Activated naive CD4-positive, alpha-beta T cell treated with Interleukin-2 at 50 U/mL for 16 hours (primary cell): ENCODE measurements at places on chromosomes 6 and 20.

DNA sequence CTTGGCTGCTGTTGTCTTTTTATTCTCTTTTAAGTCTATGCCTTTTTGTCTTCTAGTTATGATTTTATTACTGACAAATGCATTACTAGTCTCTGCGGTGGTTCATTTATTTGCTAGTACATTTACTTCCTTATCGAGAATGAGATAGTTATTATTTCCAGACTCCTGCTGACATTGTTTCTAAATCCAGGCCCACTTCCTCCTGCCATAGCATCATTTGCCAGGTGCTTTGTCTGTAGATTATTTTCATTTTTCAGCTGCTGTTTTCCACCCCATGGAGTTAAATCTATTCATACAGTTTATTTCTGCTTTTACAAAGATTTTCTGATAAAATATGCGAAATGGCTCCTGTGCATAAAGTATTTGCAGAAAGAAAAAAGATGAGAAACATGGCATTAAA, 459.7 kb downstream of the MMUT start:
- no peak for DNase-seq

DNA sequence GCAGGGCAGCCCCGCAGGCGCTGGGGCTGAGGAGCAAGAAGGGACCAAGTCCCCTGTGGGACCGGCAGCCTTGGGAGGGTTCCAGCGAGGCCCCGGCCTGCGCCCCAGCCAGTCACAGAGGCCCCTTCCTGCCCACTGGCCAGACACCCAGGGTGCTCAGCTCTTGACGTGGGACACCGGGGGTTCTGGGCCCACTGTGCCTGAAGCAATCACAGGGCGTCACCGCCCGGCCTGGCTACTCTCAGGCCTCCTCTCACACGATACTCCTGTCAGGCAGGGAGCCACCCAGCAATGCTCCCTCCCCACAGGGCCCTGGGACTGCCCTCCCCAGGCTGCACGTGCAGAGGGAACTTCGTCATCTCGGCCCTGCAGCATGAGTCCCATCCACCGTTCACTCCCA, 14.5 kb downstream of the TAF4 start:
- no peak for DNase-seq

DNA sequence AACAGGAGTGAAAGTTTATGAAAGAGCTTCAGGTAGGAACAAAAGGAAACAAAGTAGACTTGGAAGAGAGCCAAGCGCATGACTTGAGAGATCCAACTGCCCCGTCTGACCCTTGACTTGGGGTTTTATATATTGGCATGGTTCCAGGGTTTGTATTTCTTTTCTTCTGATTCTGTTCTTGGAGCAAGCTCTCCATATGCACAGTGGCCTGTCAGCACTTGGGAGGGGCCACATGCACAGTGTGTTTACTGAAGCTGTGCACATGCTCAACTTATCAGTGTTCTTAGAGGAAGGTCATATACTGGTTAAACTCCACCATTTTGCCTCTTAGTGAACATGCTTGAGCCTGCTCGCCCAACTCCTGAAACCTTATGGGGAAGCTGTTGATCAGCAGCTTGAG, 953.7 kb downstream of the TFAP2A start:
- DNase-seq = no peak

GRCh38 chr6:38593998-38594665, 45.6 kb downstream of the BTBD9 start:
- no peak for DNase-seq

DNA sequence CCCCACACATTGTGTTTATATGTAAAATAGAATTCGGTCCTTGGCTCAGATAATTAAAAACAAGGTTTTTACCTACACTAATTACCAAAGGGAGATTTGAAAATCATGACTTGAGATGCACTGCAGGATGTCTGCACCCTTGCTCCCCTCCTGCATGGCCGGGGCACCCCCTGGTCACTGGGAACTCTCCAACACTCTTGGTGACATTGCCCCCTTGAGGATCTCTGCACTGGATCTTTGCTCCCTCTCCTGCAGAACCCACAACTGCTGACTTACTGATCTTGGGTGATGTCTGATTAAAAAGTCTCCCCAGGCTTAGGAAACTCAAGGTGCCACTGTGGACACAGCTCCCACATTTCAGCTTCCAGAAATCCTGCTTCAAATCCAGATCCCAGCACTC, 17.1 kb upstream of the CSNK2A1 start:
- no peak for DNase-seq

- DNase-seq = no peak
Observed at GRCh38 chr20:51510169-51510568, 32.4 kb downstream of the NFATC2 start.

DNA sequence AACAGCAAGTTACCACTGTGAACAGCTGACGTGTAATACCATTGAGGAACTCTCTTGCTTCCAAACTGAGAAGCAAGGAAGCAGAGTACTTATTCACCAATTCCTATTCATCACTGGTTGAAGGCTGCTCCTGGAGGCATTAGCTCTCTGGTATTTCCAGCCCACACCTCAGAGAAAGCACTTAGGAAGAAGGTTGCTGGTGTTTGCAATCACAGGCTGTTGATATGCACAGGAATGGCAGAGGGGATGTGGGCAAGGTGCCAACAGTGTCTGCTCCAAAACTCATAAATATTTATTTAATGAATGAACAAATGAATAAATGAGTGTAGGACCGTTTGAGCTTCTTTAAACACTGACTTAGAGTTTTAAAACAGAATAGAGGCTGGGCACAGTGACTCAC, 6.9 kb upstream of the RRBP1 start:
- no peak for DNase-seq

DNA sequence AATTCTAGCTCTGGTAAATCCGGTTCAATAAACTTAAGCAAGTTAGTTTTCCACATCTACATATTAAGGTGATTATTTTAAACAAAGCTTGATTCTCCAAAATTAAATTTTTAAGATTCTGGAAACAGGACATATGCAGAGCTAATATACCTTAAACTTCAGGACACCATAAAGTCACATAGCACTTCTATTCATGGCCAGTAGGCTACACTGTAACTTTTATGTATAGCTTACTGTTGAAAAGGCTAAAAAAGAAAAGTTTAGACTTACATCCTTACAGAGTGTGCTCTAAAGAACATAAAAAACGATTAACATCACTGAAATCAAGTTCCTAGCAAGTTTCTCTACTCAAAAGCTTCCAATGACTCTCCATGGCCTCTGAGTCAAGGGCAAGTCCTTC, 224.7 kb downstream of the PTPRK start:
- no peak for DNase-seq

- no peak for DNase-seq
Observed at GRCh38 chr6:38095054-38095453, 275.5 kb downstream of the ZFAND3 start.

GRCh38 chr6:88167352-88167937, 1.3 kb upstream of the CNR1 start:
- DNase-seq = no peak
